ENCODE measurements at places on chromosomes 16 and 17.

GRCh38 chr17:62860962-62861873, 53.1 kb upstream of the MARCHF10 start:
- no peak for DNase-seq

GRCh38 chr17:58786586-58787295, 31.1 kb downstream of the PPM1E start:
- no peak for DNase-seq

DNA sequence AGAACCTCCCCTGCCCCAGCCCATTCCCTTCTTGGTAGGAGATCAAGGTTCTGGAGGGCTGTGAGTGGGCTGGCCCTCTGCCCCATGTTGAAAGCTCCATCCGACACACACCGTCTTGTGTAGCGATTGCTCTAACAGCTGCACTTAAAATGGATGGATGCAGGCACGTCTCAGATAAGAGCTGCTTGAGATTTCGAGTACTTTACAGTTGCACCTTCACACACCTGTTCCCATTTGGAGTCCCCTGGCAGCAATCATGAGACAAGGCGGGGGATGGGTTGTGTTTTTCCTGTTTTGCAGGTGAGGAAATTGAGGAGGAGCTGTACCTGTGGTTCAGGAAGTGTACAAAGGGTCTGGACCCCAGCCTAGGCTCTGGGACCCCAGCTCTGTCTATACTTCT, 25.6 kb upstream of the TAC4 start:
- DNase-seq: no peak

GRCh38 chr16:64626776-64627175, 495.1 kb downstream of the CDH11 start:
- no peak for DNase-seq

- no peak for DNase-seq
Measured at GRCh38 chr16:68235887-68236136, at the start of gene ESRP2. TSS of gene ESRP2 (minus strand) at chr16:68236127. CDS start at chr16:68236045, 82 bp downstream.

DNA sequence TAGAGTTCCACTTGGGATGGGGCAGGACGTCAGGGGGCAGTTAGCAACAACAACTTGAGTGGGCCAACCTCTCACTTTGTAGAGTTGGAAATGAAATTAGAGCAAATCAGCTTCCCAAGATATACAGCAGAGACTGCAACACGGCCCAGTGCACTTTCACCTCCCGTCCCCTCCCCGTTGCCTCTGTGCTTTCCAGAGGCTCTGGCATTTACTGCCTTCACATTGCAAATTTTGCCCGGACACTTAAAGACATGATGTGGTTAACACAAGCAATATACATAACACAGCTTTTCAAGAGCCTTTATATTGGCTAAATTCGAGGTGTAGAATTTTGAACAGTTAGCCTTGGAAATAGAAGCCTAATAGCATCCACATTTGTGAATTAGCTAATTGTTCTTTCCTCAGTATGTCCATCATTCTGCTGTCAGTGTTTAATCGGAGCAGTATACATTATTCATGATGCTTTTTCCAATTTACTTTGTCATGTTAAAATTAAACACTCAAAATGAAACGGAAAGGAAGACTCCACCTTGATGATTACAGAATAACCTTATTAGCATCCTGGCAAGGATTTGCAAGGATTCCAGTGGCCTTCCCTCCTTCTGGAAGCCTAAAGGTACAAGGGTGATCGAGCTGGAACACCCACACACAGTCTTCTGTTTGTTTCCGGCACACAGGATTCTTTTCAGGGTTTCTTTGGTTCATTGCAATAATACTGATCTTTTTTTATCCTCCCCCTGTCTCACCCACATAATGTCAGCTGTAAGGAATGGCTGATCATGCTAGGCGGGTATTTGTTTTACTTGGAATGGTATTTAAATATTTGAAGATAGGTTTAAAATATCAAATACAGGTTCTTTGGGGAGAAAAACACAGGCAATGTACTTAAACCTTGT, 190.9 kb upstream of the CACNG5 start:
- no peak for DNase-seq

DNA sequence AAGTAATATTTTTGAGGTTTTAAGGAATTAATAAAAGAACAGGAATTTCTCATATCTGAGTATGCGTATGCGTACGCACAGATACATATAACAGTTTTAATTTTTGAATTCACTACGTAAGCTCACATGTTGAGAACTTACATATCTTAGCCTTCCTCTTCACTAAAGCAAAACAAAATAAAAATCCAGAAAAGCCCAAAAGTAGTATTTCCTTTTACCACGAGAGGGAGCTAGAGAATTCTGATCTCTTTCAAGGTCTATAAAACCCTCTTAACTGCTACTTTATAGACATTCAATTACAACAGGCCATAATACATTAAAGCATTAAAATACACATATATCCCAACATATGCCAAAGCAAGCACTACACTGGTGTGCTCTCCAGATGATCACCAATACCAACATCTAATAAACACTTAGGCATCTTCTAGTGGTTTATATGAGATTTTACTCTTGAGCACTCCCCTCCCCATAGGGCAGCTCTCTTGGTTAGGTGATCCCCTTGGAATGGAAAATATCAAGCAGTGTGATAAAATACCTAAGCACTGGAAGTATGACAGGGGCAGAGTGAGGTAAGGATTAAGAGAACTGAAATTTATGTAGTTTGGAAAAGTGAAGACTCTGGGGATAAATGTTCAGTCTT, 94.0 kb downstream of the SKAP1 start:
- DNase-seq: no peak

GRCh38 chr16:57741660-57742191, 6.2 kb downstream of the KATNB1 start:
- DNase-seq: no peak

DNA sequence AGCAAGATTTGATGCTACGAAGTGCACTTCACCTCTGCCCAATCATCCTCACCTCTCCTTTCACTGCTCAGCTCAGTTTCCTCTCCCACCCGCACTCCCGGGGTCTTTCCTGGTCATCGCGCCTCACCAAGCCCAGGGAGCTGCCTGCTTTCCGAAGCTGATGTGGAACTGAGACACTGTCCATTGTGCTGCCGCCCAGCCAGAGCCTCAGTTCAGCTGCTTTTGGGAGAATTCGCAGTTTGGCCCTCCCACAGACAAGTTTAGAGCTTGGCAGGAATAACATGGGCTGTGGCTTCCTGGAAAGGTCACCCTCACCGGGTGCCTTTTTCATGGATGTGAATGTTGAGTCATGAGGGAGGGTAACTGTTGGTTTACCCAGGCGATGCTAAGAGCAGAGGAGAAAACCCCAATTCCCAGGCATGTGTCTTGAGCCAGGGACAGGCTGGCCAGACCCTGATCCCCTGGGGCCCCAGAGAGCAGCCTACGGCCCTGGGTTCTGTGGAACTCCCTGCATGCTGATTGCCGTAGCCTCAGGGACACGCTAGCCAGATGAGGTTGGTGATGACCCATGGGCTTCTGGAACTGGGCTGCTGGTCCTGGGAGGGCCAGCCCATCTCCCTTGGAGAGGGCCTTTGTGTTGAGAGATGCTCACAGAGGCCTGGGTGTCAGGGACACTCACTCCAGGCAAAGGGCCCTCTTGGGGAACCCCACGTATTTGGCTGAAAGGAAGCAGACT, 1687.5 kb downstream of the TP53TG3F start:
- no peak for DNase-seq

- peak; percentile 67 for DNase-seq
Measured at GRCh38 chr17:77501101-77501566, 360.4 kb downstream of the SEC14L1 start.

DNA sequence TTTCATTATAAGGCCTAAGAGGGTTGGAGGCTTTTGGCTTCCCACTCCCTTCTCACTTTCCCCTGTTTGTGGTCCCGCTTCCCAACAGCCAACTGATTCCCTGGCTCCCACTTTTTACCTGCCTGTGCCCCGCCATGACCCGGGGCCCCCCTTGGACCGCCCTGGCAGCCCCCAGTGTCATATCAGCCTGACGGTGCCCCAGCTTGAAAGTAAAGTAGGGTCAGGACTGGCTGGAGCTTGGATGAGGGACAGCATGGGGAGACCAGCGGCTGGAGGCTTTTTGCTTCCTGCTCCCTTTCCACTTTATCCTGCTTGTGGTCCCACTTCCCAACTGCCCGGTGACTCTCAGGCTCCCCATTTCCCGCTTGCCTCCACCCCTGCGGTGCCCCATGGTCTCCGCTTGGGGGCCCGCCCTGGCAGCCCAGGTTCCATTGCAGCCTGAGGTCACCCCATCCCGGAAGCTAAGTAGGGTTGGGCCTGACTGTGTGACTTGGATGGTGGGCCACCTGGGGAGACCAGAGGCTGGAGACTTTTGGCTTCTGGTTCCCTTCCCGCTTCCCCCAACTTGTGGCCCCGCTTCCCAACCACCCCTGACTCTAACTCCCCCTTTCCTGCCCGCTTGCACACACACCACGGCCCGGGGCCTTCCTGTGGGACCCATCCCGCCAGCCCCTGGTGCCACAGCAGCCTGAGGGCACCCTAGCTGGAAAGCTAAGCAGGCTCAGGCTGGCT, 2274.7 kb downstream of the TP53TG3F start:
- DNase-seq: no peak

DNA sequence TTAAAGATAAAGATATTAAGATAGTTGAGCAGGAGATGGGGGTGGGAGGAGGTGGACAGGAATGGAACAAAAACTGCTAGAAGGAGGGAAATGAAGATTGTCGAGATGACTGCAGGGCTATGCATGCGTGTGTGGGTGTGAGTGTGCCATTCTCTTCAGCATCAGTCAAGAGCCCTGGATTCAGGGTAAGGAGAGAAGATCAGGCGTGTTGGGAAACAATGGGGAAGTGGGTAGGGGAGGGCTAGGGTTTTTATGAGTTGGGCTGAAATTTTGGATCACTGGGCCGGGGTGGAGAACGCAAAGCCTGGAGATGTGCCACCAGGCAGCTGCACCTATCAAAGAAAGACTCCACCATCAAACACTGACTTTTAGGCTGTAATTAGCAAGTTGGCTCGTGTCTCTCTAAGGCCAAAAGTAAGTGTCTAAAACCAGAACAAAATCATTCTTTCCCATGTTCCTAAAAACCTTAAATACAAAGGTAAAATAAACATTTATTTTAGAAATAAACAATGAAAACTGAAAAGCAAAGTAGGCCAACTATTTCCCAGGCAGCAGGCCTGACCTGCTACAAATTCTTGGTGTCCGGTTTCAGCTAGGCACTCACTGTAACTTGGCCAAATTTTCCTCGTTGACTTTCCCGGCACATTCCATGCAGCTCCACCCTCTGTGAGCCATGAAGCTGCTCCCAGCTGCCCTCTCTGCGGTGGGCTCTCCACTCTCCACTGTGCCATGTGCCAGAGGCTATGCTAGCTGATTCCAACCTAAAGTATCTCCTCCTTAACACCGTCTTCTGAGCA, 4.2 kb downstream of the CDRT4 start:
- DNase-seq: no peak

DNA sequence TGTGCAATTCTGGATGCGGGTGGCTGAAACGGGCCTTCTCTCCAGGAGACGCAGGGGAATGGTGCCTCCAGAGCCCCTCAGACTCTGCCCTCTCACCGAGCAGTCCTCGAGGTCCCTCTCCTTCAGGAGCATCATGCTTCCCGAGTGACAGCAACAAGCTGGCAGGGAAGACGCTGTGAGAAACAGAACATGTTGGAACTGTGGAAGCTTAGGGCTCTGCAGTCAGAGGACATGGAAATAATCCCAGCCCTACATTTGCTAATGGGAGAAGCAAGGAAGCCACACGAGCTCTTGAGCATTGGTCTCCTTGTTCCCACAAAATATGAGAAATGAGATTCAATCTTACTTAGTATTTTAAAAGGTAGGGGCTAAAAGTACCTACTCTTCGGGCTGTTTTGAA, 115.0 kb downstream of the DYNLRB2 start:
- DNase-seq: no peak

GRCh38 chr17:54891176-54891821, 9.4 kb upstream of the TOM1L1 start:
- DNase-seq: peak; percentile 22

DNA sequence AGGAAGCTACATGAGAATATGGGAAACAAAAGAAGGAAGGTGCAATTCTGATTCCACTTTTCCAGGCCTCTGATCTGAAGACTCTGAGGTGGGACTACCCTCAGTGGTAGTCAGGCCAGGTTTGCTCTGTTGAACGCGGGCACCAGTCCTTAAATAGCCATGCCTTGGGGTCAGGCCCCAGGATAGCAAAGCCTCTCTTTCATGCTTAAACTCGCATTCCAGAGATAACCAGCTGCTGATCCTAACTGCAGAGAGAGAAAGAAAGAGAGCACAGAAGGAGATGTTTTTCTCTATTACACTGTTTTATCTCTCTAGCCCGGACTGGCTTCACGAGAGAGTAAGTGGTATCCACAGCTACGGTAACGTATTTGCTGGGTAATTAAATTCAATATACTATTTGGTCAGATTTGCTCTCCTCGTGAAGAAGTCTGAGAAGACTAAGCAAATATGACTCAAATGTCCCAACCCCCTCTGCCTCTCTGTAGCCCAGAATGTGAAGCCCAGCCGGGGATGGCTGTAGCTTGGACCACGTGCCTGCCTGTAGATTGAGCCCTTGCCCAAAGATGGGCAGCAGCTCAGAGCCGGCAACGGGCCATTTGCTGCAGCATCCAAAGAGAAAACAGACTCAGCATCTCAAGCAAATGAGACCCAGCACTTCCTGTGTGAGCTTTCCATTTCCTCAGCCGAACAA, 122.2 kb downstream of the SMG6 start:
- DNase-seq: no peak

- no peak for DNase-seq
Measured at GRCh38 chr16:15775209-15775608, 81.6 kb downstream of the MYH11 start.

DNA sequence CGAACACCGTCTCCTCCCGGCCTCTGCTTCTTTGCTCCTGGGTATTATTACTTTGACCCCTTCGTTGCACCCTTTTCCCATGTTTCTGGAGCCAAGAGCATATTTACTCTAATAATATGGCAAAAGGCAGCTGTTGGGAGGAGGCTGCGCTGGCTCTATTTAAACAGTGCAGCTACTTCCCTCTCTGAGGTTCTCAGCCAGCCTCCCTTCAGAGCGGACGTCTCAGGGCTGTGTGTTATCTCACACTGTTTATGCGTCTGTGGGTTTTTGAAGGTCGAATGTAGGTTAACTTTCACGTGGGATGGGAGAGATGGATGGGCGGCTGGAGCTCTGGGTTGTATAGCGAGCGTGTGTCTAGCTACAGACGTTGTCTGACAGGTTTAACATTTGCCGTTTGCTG, 45.3 kb downstream of the COX4I1 start:
- DNase-seq: no peak

- DNase-seq: no peak
Measured at GRCh38 chr16:70151941-70152509, 21.6 kb upstream of the CLEC18C start.

DNA sequence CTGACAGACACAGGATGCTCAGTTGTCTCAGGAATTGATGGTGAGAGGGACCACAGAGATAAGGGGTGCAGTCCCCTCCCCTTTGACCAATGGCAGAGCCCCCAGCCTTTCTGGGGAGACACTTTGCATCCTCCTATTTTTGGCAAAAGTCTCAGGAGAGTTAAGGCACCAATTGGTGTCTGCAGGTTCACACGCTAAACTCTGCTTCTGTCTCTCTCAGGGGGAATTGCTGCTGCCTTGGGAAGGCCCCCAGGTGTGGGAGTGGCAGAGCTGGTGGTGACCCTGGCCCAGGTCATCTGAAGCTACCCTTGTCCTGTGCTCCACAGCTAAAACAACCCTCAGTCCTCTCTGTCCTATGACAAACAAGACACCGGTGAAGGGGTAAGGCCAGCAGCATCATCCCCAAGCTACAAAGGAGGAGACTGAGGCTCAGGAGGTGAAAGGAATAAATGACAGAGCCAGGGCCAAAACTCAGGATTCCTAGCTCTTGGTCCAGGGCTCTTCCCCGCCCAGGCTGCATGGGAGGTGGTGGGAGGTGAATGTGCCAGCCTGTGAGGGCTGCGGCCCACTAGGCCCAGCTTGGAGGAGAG, 20.3 kb downstream of the OSBPL7 start:
- DNase-seq: no peak

GRCh38 chr16:69499541-69500230, 66.1 kb upstream of the NFAT5 start:
- no peak for DNase-seq
